ENCODE measurements at places on chromosomes 11 and 22. TPM values are rescaled to one million over a fixed set of nuclear protein-coding genes. Genes with fewer than 3 reads are reported as not detected.

Gene MS4A3
- not detected for polyA plus RNA-seq

Gene FDX1
- 4.0 TPM for polyA plus RNA-seq

GRCh38 chr11:35112056-35112845, 26.7 kb upstream of the CD44 start:
- no peak for DNase-seq

- DNase-seq: no peak
Observed at GRCh38 chr11:35131886-35132285, 7.1 kb upstream of the CD44 start.

GRCh38 chr22:30044881-30045493, 35.3 kb upstream of the HORMAD2 start:
- DNase-seq: no peak

GRCh38 chr11:107631043-107631442, 40.1 kb downstream of the ELMOD1 start:
- no peak for DNase-seq

- DNase-seq: no peak
Observed at GRCh38 chr11:17650127-17650911, 69.1 kb upstream of the MYOD1 start.

DNA sequence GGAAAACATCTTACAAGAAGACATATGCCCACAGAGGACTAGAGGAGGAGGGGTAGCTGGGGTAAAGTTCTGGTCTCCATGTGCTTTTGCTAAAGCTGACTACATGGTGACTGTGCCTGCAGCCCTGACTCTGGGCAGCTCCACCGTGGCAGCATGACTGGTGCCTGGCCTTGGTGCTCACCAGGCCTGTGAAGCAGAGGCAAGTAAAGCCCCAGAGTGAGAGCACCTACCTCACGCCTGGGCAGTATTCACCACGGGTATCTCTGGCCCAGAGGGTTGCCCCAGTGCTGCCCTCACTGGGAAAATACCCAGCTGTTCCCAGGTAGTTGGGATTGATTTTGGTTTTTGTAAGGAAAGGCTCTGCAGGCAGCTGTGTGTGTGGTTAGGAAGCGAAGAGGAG, 78.3 kb downstream of the CTTN start:
- no peak for DNase-seq

GRCh38 chr11:99568808-99569207, 548.1 kb downstream of the CNTN5 start:
- DNase-seq: no peak

- DNase-seq: no peak
Observed at GRCh38 chr11:61963282-61964057, 4.0 kb downstream of the FTH1 start.

- DNase-seq: peak; percentile 100
Observed at GRCh38 chr11:47176328-47177228, at the start of gene ARFGAP2. ARFGAP2 (minus strand) TSS chr11:47176879; CDS start chr11:47176853, 26 bp downstream.

DNA sequence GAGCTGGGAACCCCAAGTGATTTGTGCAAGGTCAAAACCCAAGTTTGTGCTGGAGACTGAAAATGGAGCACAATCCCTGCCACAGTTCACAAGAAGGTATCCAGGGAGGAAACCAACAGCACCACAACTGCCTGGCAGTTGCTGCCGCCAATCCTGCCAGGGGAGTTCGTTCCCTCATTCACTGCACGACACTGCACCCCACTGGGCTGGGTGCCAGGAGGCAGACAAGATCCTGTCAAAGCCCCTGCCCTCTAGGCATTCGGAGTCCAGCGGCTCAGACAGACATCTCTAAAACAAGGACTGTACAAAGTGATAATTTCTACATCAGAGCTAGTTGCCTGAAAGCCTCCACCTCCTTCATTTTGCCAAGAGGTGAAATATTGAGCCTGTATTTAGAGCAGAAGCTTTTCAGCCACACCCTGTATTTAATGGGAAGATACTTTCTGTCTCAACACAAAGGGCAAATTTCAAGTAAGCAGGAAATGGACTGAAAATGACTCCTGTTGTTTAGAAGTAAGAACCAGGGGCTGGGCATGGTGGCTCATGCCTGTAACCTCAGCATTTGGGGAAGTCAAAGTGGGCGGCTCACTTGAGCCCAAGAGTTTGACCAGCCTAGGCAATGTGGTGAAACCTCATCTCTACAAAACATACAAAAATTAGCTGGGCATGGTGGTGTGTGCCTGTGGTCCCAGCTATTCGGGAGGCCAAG, 277.4 kb upstream of the NARS2 start:
- peak; percentile 72 for DNase-seq

GRCh38 chr11:103370076-103370475, 260.9 kb downstream of the DYNC2H1 start:
- no peak for DNase-seq

GRCh38 chr11:121741761-121742361, 289.1 kb upstream of the SORL1-AS1 start:
- DNase-seq: peak; percentile 36

- DNase-seq: no peak
Observed at GRCh38 chr11:8277691-8278090, 14.0 kb upstream of the LMO1 start.
